ENCODE measurements at places on chromosomes 4 and X. TPM values are rescaled to one million over a fixed set of nuclear protein-coding genes. Genes with fewer than 3 reads are reported as not detected.
A peak's percentile ranks its signal among the peaks of the same experiment; 100 is the strongest.

GRCh38 chr4:2042204-2042946 is 16.8 kb upstream of the NAT8L start:
- peak; percentile 31 for DNase-seq

GRCh38 chrX:84186603-84187532 is 1.1 kb downstream of the RPS6KA6 start:
- no peak for DNase-seq

- no peak for DNase-seq
These were observed 19.7 kb downstream of the FBXW7 start for GRCh38 chr4:152516156-152516555.

Gene PDE6B
- total RNA-seq: 15.8 TPM

DNA sequence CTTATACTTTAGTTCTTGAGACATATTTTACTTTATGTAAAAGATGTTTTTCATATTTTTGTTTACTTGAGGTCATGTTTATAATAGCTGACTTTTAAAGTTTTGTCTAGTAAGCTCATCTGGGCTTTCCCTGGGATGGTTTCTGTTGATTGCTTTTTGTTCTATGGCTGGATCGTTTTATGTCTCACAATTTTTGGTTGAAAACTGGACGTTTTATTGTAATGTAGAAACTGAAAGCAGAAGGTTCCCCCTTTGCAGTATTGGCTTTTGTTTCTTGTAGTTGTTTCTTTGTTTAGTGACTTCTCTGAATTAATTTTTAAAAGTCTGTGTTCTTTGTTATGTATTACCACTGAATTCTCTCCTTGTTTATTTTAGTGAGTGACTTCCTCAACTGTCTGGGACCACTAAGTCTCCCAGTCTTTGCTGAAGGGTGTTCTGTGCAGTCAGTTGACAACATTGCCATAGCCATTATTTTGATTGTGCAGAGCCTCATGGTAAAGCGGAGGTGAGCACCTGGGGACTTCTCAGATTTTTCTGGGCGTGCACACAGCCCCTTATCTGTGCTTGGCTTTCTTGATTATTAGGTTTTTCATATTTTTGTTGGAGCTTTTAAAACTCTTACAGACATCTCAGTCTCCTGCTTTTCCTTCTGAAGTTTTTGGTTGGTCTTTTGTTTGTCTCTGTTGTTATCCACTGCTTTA is 31.0 kb downstream of the KDM6A start:
- no peak for DNase-seq

GRCh38 chr4:105924341-105924740 is 29.1 kb downstream of the NPNT start:
- DNase-seq: no peak

- peak; percentile 66 for DNase-seq
These were observed 124.9 kb downstream of the STAG2 start for GRCh38 chrX:124086411-124086810.

Gene LIN54
- 20.1 TPM for total RNA-seq

GRCh38 chrX:37976153-37976552 is 30.2 kb upstream of the SYTL5 start:
- DNase-seq: no peak

DNA sequence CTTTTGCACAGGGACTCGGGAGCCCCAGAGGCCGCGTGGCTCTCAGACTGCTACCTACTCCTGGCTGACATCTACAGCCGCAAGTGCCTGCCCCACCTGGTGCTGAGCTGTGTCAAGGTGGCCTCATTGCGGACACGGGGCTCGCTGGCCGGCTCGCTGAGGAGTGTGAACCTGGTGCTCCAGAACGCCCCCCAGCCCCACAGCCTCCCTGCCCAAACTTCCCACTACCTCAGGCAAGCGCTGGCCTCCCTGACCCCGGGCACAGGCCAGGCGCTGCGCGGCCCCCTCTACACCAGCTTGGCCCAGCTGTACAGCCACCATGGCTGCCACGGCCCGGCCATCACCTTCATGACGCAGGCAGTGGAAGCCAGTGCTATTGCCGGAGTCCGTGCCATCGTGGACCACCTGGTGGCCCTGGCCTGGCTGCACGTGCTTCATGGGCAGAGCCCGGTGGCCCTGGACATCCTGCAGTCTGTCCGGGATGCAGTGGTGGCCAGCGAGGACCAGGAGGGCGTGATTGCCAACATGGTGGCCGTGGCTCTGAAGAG is 28.8 kb downstream of the SH3TC1 start:
- DNase-seq: no peak

DNA sequence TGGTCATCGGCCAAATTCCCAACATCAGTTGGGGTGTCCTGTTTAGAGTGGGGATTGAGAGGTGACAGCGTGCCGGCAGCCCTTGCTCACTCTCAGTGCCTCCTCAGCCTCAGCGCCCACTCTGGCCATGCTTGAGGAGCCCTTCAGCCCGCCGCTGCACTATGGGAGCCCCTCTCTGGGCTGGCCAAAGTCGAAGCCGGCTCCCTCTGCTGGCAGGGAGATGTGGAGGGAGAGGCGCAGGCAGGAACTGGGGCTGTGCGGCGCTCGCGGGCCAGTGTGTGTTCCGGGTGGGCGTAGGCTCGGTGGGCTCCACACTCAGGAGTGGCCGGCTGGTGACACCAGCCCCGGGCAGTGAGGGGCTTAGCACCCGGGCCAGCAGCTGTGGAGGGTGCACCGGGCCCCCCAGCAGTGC is 7.1 kb upstream of the CENPU start:
- DNase-seq: no peak
